Stimulated activated CD4-positive, alpha-beta T cell treated with anti-CD3 and anti-CD28 coated beads, Interleukin-12 subunit alpha, Interleukin-12 subunit beta, amount 100 ng/mL, for 24 hours (primary cell): ENCODE measurements at places on chromosomes 16 and 17.

GRCh38 chr16:57606847-57607501 is 21.5 kb upstream of the ADGRG1 start:
- no peak for DNase-seq

- no peak for DNase-seq
These were observed 9.7 kb upstream of the ARL2BP start for GRCh38 chr16:57235128-57236021.

- no peak for DNase-seq
These were observed 26.6 kb downstream of the GSE1 start for GRCh38 chr16:85639529-85640253.

DNA sequence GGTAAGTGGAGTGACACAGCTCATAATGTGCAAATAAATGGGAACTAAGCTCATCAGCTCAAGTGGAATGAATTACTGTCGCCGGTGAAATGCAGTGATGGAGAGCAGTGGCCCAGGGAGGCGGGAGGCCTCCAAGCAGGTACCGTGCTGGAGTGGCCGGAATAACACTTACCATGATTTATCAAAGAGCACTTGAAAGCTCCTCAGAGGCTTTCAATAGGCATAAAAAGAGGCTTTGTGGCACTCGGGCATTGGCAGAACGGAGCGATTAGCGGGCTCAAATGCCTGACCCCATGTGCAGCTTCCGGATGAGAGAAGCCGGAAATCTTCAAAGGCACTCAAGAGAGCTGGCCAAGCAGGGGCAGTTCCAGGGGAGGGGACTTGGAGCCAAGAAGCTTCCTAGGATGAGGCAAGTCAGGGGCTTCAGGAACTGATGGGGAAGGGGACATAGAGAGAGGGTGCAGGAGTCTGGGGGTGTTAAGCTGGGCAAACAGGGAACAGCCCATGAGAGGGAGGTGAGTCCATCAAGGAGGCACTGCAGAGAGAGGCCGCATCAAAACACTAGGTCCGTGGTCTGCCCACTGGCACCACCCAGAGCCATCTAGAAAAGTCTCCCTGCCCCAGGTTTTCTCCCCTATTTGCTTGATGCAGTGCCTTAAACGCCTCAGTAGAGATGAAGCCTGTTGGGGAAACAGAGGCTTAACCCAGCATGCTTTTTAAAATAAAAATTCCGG is 144.0 kb upstream of the IRX6 start:
- DNase-seq: no peak

DNA sequence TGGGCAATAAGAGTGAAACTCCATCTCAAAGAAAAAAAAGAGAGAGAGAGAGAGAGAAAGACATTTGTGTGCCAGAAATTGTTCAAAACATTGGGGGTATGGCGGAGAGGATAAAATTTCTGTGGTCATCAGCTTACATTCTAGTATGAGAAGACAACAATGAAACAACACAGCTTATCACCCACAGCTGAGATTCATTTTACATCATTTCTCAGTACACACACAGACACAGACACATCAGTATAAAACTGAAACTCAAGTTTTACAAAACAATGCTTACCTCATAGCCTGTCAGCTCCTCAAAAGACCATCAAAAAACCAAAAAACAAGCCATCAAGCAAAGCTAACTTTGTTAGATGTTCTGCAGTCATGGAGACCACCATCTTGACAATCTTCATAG is 31.4 kb upstream of the CNEP1R1 start:
- DNase-seq: no peak

DNA sequence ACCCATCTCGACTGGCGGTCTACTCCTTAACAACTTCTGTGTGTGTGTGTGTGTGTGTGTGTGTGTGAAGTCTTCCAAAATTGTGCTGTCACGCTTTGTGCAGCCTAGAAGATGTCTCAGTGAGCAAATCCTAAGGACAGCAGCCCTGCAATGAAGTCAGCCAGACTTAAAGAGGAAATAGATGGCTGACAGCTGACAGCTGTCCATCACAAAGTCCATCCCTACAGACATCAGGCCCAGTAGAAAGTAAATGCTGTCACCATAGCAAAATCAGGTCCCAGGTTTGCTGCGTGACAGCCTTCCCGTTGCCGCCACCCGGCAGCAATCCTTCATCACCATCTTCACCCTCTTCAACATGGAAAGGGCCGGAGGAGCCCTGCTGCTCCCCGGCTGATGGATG is 416.0 kb downstream of the SOX9 start:
- DNase-seq: no peak

- DNase-seq: no peak
These were observed 848.6 kb upstream of the RBFOX1 start for GRCh38 chr16:6484081-6484480.

- DNase-seq: peak; percentile 56
These were observed 14.4 kb upstream of the CDIPT start for GRCh38 chr16:29877266-29877961.

DNA sequence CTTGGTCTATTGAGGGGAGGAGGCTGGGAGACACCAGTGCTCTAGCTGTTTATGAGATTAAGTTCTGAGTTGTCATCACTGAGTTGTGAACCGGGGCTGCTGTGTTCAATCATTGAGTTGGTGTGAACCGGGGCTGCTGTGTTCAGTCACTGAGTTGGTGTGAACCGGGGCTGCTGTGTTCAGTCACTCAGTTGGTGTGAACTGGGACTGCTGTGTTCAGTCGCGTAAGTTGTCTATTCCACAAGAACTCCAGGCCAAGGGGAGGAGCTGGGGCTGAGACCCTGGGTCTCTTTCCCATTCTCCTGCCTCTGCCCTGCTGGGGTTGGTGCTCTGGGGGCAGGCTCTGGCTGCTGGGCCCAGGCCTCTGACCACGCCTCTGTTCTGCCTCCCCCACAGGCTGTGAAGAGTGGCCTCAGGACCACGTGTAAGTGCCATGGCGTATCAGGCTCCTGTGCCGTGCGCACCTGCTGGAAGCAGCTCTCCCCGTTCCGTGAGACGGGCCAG is 24.5 kb downstream of the WNT9B start:
- no peak for DNase-seq

DNA sequence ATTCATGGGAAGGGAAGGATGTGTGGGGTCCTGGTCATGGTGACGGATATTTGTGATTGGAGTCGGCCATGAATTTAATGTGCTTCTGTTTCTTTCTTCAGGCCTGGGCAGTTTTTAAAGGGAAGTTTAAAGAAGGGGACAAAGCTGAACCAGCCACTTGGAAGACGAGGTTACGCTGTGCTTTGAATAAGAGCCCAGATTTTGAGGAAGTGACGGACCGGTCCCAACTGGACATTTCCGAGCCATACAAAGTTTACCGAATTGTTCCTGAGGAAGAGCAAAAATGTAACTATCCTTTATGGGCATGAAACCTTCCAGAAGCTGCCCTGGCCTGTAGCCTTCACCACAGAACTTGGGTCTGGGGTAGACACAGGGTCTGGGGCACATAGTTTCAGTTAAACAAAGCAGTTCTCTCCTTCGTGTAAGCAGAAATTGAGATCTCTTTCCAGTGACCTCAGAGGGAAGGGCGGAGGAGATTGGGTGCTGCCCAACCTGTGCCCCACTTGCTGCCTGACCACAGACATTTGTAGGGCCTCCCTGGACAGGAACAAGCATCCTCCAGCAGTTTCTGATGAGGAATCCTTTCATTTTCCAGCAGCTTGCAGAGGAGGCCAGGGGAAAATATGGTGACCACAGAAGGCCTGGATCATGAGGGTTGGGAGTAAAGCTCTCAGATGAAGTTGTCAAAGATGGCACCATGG is 10.1 kb downstream of the IRF8 start:
- no peak for DNase-seq

DNA sequence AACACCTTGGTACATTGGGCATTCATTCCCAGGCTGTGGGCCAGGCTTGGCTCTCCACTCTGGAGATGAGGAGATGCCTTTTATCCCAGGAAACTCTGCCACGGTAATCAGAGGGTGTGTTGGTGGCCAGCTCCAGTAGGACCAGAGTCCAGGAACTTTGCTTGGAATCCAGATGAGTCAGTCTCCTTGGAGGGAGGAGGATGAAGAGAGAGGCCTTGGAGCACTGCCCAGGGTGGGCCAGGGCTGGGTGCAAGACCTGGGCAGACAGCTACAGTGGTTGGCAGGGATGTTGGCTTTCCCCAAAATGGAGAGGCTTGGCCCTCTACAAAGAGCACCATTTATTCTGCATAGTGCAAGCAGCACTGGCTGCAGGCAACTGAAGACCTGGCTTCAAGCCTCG is 209.0 kb downstream of the RGS9 start:
- DNase-seq: no peak

- DNase-seq: peak; percentile 62
These were observed 4.2 kb downstream of the TRADD start for GRCh38 chr16:67155295-67156142.

DNA sequence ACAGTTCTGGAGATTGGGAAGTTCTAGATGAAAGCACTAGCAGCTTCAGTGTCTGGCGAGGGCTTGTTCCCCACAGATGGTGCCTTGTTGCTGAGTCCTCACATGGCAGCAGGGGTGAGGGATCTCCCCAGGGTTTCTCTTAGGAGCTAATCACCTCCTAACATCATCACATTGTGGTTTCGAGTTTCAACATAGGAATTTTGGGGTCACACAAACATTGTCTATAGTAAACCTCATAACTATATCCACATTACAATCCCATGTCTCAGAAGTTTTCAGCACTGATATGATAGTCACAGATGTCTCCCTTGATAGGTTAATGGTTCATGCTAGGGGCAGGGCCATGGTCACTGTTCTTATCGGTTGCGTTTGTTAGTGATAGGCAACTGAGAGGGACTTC is 13.8 kb downstream of the CLUAP1 start:
- DNase-seq: no peak

- no peak for DNase-seq
These were observed 30.1 kb downstream of the CIITA start for GRCh38 chr16:10906914-10907756.

DNA sequence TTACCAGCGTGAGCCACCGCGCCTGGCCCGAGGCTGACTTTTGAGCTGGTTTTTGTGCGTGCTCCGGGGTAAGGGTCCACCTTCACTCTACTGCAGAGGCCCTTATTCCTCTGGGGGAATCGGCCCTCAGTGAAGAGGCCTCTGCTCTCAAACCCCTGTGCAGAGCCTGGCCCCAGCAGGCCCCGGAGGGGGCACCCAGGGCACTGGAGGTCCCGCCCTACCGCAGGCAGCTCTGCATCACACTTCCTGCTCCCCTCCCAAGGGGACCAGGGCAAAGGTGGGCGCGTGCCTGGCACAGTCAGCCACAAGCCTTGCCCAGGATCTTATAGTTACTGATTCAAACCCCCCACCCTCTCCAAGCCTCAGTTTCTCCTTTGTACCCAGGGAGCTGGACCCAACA is 3.6 kb upstream of the UBE2I start:
- DNase-seq: no peak

- DNase-seq: no peak
These were observed 111.8 kb upstream of the CRHR1 start for GRCh38 chr17:45672301-45672700.

GRCh38 chr17:77746896-77747554 is 211.5 kb upstream of the TNRC6C start:
- DNase-seq: no peak
